ENCODE measurements at places on chromosomes 13 and 19. TPM values are rescaled to one million over a fixed set of nuclear protein-coding genes. Genes with fewer than 3 reads are reported as not detected.

BRME1 gene
- total RNA-seq: 0.84 TPM

GRCh38 chr19:48608798-48609263, 2.3 kb downstream of the SPACA4 start:
- peak; percentile 42 for DNase-seq
- peaks cover 21% of the 10 kb centered on the region for H3K4me1 ChIP-seq
- no peaks in the 10 kb centered on the region for H3K27me3 ChIP-seq
- H3K27ac ChIP-seq: no peak overlapping the region
- no peaks in the 10 kb centered on the region for H3K36me3 ChIP-seq

CBY2 gene
- total RNA-seq: not detected

- H3K27ac ChIP-seq: no peak overlapping the region
- H3K36me3 ChIP-seq: no peaks in the 10 kb centered on the region
- peak; percentile 1 for DNase-seq
- peaks cover 4% of the 10 kb centered on the region for H3K27me3 ChIP-seq
- no peak overlapping the region for H3K4me3 ChIP-seq
Measured at GRCh38 chr13:106471957-106472543, 63.4 kb downstream of the EFNB2 start.

CEACAM16 gene
- not detected for total RNA-seq

GRCh38 chr19:14871619-14872230, 14.2 kb downstream of the OR7A17 start:
- H3K27me3 ChIP-seq: no peaks in the 10 kb centered on the region
- H3K27ac ChIP-seq: no peak overlapping the region
- no peak overlapping the region for H3K4me3 ChIP-seq
- H3K36me3 ChIP-seq: no peaks in the 10 kb centered on the region
- no peaks in the 10 kb centered on the region for H3K4me1 ChIP-seq

DNA sequence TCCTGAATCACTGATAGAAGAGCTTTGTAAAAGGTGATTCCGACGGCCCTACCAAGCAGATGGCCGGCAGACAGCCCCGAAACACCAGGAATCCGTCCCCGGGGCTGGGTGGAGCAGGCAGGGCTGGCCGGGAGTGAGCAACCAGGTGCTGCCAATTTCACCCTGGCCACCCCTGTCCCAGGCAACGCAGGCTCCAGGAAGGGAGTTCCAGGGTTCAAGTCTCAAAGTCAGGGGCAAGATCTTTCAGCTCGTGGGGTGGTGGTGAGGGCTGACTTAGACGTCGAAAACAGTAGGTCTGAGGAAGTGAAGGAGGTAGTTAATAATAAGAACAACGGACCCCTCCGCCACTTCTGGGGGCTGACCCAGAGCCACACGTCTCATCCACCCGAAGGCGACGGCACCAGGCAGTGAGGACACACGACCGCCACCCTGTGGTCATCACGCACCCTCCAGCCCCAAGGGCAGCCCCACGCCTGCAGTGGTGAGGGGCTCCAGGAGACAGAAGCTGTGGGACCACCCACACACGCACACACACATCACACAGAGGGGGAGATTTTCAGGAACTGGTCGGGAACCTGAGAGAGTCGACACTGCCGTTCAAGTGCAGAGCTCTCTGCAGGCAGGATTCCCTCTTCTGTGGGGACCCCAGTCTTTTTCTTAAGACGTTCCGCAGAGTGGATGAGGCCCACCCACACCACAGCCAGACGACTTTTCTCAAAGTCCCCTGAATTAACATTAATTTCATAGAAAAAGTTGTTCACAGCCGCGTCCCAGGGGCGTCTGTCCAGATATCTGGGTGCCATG, 67.2 kb downstream of the SPACA7 start:
- no peak overlapping the region for H3K4me3 ChIP-seq
- no peaks in the 10 kb centered on the region for H3K4me1 ChIP-seq
- no peak overlapping the region for H3K27ac ChIP-seq
- DNase-seq: no peak
- H3K36me3 ChIP-seq: no peaks in the 10 kb centered on the region

All from HepG2 (cell line).